ENCODE measurements at places on chromosomes 11 and 22.

DNA sequence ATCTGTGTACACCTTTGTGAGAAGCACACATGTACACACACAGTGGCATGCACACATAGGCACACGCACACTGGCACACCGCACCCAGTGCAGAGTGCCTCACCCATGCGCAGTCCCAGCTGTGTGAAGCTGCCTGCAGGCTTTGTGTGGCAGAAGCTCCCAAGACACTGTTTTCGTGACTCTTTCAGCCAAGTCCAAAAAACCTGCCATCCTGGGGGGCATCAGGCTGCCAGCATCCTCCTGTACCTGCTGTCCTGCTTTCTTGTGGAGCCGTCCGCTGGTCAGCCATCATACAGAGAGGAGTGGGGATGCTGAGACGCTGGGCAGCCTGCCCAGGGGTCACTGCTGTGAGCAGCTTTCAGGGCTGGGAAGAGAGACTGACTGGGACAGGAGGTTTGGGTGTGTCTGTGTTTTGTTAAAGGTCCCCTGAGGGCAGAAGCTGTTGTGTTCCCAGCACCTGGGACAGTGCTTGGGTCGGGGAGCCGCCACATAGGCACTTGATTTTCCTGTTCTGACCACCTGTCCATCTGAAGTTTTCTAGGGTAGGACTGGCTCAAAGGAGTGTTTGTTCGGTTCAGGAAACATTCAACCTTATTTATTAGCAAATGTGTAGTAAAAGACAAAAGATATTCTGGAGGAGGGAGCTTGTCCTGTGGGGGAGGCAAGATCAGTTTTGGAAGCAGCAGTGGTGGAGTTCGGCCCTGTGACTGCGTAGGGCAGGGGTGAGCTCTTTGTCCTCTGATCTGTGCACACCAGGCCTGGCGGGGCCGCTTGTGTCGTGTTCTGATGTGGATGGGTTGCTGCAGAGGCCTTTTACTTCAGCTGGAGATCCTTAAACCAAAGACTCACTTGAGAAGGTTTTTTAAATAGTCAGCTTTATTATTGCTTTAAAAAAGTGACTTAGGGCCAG, 29.7 kb downstream of the AP2A2 start:
- DNase-seq, result no peak

- no peak for DNase-seq
Observed at GRCh38 chr22:47575291-47575690, 812.8 kb downstream of the TBC1D22A start.

GRCh38 chr22:46895753-46896152, 133.3 kb downstream of the TBC1D22A start:
- no peak for DNase-seq

DNA sequence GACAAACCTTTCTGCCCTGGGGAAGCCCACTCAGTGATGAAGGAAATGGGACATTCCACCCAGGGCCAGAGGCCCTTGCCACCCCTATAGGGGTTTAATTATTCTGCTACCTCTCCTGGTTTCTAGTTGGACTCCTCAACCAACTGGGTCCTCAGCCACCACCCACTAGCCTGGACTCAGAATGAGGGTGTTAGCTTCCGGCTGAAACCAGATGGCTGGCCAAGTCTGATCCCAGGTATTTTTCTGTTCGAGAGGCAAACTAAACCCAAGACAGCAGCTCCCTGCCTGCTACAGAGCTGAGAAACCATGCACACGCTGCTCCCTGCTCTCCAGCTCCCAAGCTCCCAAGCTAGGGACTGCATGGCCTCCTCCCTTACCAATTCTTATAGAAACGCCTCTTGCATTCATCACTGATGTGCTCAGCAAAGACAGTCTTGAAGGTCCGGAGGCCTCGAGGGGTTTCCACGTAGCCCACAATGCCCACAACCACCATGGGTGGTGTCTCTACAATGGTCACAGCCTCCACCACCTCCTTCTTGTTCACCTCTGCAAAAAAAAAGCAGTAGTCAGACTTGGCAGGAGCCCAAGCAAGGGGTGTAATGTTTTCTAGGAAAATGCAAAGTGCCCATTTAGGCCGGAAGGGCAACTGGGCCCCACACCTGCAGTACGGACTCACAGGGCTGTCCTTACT, 2.2 kb downstream of the RPL3 start:
- no peak for DNase-seq

DNA sequence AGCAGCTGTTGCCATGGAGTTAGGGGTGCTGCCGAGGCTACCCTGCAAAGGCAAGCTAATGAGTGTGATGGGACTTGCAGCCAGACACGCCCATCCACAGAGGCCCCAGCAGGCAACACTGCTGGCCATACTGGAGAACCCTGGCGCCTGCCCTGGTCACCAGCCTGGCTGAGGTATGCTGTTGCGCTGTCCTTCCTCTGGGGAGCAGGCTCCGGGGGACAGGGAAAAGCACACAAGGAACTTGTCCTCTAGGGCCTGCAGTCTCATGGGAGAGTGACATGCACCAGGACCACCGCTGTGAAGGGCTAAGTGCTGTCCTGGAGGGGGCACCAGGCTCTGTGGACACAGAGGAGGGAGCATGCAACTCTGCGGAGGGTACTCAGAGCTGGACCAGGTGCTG, 35.8 kb downstream of the TOM1 start:
- DNase-seq, result no peak

- no peak for DNase-seq
Observed at GRCh38 chr11:13047884-13048283, 38.8 kb downstream of the RASSF10 start.

DNA sequence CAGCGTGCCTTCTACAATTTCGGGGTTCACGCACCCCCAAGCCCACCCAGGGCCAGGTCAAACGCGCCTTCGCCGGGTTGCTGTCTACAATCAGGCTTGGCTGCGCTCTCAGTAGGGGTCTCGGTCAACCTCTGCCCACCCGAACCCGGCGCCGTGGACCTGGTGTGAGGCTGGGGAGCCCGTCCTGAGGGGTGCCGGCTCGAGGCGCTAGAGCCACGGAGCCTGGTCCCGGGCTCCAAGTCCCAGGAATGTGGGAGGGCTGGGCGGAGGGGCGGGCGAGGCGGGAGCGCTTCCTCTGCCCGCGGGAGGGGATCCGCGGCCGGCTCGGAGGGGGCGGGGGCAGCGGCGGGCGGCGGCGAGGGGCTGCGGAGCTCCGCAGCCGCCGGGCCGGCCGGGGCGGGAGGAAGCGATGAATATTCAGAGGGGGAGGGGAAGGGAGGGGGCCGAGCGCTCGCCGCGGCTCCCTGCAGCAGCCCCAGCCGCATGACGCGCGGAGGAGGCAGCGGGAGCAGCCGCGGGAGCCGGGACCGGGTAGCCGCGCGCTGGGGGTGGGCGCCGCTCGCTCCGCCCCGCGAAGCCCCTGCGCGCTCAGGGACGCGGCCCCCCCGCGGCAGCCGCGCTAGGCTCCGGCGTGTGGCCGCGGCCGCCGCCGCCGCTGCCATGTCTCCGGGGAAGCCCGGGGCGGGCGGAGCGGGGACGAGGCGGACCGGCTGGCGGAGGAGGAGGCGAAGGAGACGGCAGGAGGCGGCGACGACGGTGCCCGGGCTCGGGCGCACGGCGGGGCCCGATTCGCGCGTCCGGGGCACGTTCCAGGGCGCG, at the start of gene PTPRJ:
PTPRJ (plus strand) TSS at position 472 of the 819 bp plus-strand sequence. CDS start 354 bp downstream, outside the sequence.
- DNase-seq, result no peak

DNA sequence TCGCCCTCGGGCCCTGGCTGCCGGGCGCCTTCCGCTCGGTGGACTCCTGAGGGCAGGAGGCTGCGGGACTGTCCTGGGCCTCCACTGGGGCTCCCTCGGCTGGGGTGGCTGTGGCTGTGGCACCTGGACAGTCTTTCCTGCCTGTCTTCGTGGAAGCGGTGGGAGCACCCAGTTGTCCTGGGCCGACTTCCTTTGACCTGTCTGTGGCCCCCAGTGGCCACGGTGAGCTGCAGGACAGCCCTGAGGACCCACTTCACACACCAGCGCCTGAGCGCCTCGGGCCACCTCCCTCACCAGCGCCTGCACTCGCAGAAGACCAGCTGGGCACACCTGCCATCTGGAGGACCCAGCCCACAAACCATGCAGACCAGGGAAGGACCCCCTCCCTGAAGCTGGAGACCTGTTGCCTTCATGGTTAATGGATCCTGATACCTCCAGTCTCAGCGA, 1.8 kb upstream of the EPS8L2 start:
- DNase-seq, result no peak

Measured in SIG-M5 (cell line).